A375 (cell line): ENCODE measurements at places on chromosomes 12 and 14. TPM values are rescaled to one million over a fixed set of nuclear protein-coding genes. Genes with fewer than 3 reads are reported as not detected.

Gene SERPINA10
- not detected in 2 replicates for total RNA-seq

Gene ADIPOR2
- 31.3 and 36.4 TPM in 2 replicates for total RNA-seq

Gene MYH6
- total RNA-seq = not detected in 2 replicates

Gene MYF5
- total RNA-seq = not detected in 2 replicates

Gene LDHB
- total RNA-seq = 1,090 and 1,270 TPM in 2 replicates

Gene DAD1
- 91.2 and 115 TPM in 2 replicates for total RNA-seq

Gene MUCL1
- total RNA-seq = not detected in 2 replicates

Gene TOMM20L
- total RNA-seq = not detected in 2 replicates

Gene RNASE2
- not detected in 2 replicates for total RNA-seq

Gene TMEM132D
- 0.05 TPM in 1 of 2 replicates, not detected in the other for total RNA-seq

Gene TAS2R13
- total RNA-seq = 0.24 and 0.79 TPM in 2 replicates

Gene HCFC2
- total RNA-seq = 5.4 and 8.1 TPM in 2 replicates

Gene ADSS1
- 2.9 and 6.4 TPM in 2 replicates for total RNA-seq

Gene RPL10L
- total RNA-seq = 0.19 TPM in 1 of 2 replicates, not detected in the other

Gene KIF26A
- not detected in 2 replicates for total RNA-seq

Gene GMPR2
- 57.2 and 66.8 TPM in 2 replicates for total RNA-seq

Gene SLC25A47
- not detected in 2 replicates for total RNA-seq

Gene CFAP54
- total RNA-seq = 0.53 and 0.68 TPM in 2 replicates

Gene GUCY2C
- 0.05 TPM in 1 of 2 replicates, not detected in the other for total RNA-seq

Gene RTL1
- total RNA-seq = 0.04 and 0.05 TPM in 2 replicates

Gene PPFIA2
- 1.8 and 3.2 TPM in 2 replicates for total RNA-seq

Gene GLI1
- 0.30 and 0.90 TPM in 2 replicates for total RNA-seq

Gene FAM90A1
- total RNA-seq = 0.53 and 0.61 TPM in 2 replicates

Gene TMEM119
- not detected in 2 replicates for total RNA-seq

Gene OR4N2
- total RNA-seq = not detected in 2 replicates

Gene GALNT8
- not detected in 2 replicates for total RNA-seq

Gene SLC6A15
- total RNA-seq = 35.9 and 38.2 TPM in 2 replicates

Gene CLEC6A
- total RNA-seq = not detected in 2 replicates

Gene RCOR1
- 8.4 and 8.5 TPM in 2 replicates for total RNA-seq

Gene ZNF891
- total RNA-seq = 1.1 and 1.4 TPM in 2 replicates

Gene INHBC
- total RNA-seq = not detected in 2 replicates

Gene RPS29
- total RNA-seq = 1,204 and 1,314 TPM in 2 replicates

Gene SPTSSA
- 6.1 and 6.5 TPM in 2 replicates for total RNA-seq

Gene SRGAP1
- total RNA-seq = 2.7 and 7.8 TPM in 2 replicates

Gene FBLN5
- 0.23 TPM in 1 of 2 replicates, not detected in the other for total RNA-seq

Gene CD4
- total RNA-seq = 0.04 TPM in 1 of 2 replicates, not detected in the other

Gene PRH2
- total RNA-seq = 0.91 and 0.98 TPM in 2 replicates

Gene SDR9C7
- not detected in 2 replicates for total RNA-seq

Gene OR4K13
- not detected in 2 replicates for total RNA-seq

Gene ARHGEF40
- total RNA-seq = 25.5 and 27.5 TPM in 2 replicates

Gene RFLNA
- not detected in 2 replicates for total RNA-seq

Gene GPRC5D
- not detected in 2 replicates for total RNA-seq

Gene A2M
- total RNA-seq = 0.85 and 1.2 TPM in 2 replicates

Gene HRK
- 0.41 and 0.66 TPM in 2 replicates for total RNA-seq

Gene CEP170B
- total RNA-seq = 11.9 and 13.7 TPM in 2 replicates

Gene SPIC
- not detected in 2 replicates for total RNA-seq

Gene CPM
- total RNA-seq = 0.60 and 1.5 TPM in 2 replicates
